Myometrial cell (primary cell): ENCODE measurements at places on chromosomes 4 and X. TPM values are rescaled to one million over a fixed set of nuclear protein-coding genes. Genes with fewer than 3 reads are reported as not detected.

ALAS2 gene
- not detected in 2 replicates for total RNA-seq

PLAC8 gene
- total RNA-seq, result 2.5 and 2.6 TPM in 2 replicates

ATP7A gene
- 2.9 and 3.9 TPM in 2 replicates for total RNA-seq

AFM gene
- not detected in 2 replicates for total RNA-seq

CAMK2D gene
- total RNA-seq, result 37.2 and 42.7 TPM in 2 replicates

PNMA5 gene
- not detected in 2 replicates for total RNA-seq

PGK1 gene
- 338 and 353 TPM in 2 replicates for total RNA-seq

SLITRK4 gene
- total RNA-seq, result not detected in 2 replicates

BMX gene
- total RNA-seq, result not detected in 2 replicates

WNK3 gene
- 0.18 TPM in 1 of 2 replicates, not detected in the other for total RNA-seq

C4orf54 gene
- total RNA-seq, result not detected in 2 replicates

HUWE1 gene
- 61.1 and 79.9 TPM in 2 replicates for total RNA-seq

P2RY10 gene
- total RNA-seq, result not detected in 2 replicates
